ENCODE measurements at places on chromosomes 6 and 20.

GRCh38 chr6:56062836-56063235 is 184.5 kb downstream of the COL21A1 start:
- no peak for DNase-seq

DNA sequence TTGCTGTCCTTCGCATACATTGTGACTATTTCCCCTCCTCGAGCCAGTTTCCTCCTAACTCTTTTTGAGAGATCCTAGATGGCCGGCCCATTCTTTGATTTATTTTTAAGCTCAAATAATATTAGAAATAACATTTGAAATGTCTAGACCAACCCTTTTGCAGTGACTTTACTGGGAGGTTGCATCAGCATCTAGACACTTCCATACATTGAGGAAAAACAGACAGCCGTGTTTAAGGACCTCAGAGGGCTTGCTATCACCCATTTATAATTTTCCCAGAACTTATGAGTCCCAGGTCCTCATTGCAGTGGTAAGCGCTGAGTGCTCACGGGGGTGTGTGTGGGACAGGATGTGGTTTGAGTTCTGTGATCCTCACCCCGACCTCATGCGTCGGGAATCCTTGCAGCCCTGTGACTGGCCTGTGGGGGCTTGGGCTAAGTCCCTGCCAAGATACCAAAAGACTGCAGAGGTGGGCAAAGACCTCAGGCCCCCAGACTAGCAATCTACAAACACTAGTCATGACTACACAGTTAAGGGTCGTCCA is at the start of gene GPX5:
Gene GPX5, plus strand, starts transcription at position 386 of the 544 bp plus-strand sequence. Its CDS starts 133 bp downstream, at position 519.
- no peak for DNase-seq

- no peak for DNase-seq
Observed at GRCh38 chr6:38143191-38144150, 323.9 kb downstream of the ZFAND3 start.

DNA sequence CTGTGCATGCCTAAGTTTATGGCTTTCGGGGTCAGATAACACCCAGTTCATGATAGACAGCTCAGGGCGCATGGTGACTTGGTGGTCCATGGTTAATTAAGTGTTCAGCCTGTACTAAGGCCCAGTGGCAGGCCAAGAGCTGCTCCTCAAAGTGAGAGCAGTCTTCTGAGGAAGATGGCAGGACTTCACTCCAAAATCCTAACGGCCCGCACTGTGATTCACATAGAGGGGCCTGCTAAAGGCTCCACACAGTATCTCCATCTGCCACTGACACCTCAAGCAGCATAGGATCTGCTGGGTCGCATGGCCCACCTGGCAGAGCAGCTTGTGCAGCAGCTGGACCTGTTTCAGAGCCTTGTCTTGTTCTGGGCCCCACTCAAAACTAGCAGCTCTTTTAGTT is 10.6 kb upstream of the CST7 start:
- no peak for DNase-seq

Data from endothelial cell (in vitro differentiated cells).